GM12892 (cell line): ENCODE measurements at places on chromosomes 3 and 15.

- DNase-seq, result no peak
These were observed 355.5 kb downstream of the LRTM1 start for GRCh38 chr3:54572197-54572895.

- DNase-seq, result no peak
These were observed 301.7 kb downstream of the OXSM start for GRCh38 chr3:26091626-26092025.

GRCh38 chr3:130514681-130515080 lies 2.3 kb upstream of the COL6A6 start:
- no peak for DNase-seq

DNA sequence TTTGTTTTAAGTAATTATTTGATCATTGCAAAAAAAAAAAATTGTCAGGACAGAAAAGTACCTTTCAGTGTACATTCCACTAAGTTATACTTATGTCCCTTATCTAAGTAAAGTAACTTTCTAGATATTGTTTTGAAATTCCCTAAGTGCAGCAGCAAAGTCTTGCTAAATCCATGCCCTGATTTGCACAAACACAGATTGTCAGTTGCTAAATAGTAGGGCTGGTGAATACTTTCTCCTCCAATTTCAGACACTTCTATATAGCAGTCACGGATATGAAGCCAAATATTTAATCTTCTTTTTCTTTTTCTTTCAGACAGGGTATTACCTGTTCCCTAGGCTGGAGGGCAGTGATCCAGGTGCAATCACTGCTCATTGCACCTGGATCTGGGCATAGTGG lies 12.9 kb downstream of the LRRC2 start:
- no peak for DNase-seq

GRCh38 chr3:182879031-182879611 lies 85.8 kb downstream of the ATP11B start:
- no peak for DNase-seq

DNA sequence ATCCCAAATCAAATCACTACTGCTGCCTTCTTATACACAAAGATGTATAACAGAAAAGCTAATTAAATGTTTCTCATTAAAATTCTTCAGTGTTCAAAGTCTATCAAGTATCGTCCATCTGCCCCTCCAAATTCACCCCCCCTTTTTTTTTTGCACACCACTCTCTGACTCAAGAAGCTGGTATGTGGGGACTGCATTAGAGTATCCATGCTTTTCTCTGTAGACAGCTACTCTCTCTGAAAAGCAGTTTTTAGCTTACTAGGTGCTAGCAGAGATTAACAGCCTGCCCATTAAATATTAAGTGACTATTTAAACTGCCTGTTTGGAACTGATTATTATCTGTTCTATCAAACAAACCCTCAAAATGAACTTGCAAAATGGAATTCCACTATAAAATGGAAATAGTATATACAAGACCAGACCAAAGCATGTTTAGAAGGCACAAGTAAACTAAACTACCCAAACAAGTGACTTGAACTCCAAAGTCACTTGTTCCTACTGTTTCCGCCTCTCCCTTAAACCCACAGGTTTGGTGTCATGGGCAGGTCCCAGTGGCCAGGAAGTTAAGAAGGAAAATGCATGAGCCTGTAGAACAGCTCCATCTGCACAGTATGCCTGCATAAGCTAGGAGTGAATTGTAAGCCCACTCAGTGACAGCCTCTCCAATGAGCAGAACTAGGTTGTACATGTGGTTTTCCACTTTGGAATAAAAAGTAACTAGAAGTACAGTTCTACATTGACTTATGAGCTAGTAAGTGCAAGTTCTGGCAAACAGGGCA lies 32.5 kb downstream of the GBE1 start:
- DNase-seq, result no peak

DNA sequence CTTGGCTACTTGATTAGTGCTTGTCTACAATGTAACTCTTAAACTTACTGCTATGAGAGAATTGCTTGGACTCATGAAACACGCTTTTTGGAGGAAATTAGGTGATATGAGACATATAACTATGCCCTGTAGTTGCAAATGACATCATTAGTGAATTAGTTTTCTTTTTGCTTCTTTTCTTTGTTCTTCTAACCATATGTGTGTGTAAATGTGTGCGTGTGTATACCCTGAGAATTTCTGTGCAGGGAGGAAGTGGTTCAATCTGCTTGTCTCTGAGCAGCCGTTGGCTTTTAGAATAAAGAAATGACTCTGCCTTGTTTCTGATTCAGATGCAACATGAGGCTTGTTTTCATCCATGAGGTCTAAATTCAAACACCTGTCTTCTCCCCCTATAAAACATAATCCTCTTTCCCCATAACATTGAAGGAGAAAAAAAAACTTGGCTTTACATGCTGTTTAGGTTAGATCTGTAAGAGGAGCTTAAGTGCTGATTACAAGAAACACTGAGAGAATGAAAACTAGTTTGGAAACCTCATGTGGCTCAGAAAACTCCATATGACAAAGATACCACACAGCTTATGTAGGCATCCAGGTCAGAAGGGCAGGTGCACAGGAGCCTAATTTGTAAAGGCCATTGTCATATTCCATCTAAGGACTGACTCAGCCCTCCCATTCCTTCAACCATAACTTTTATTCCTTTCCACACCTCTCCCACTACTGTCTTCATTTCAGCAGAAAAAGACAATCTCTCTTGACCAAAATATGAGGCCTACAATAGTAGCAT lies 30.5 kb upstream of the BLM start:
- no peak for DNase-seq

GRCh38 chr3:142628801-142629200 lies 32.6 kb downstream of the PLS1 start:
- DNase-seq, result no peak

DNA sequence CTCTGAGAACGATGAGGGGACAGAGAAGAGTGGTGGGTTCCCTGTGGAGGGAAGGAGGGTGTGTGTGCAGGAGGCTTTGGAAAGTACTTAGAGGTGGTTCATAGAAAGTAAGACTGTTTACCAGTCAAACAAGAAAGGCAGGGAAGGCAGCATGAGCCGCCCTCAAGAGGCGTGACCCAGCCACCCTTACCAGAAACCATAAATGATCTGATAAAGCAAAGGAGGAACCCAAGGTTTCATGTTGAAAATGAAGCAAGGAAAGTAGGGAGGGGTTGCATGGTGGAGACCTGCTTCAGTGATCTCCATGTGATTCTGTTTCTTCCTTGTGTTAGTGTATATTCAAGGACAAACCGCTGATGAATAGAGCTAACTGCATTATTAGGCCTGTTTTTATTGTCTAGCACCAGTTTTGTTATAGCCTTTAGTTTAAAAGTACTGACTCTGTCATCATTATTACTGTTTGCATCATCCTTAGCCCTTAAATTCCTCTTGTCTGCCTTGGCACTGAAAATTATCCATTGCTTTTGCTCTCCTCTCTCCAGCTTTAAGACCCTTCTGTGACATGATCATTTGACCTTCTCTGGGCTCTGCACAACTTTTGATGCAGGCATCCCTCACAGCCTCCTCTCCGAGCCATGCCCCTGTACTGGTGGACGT lies 96.1 kb downstream of the STAC start:
- DNase-seq, result no peak

DNA sequence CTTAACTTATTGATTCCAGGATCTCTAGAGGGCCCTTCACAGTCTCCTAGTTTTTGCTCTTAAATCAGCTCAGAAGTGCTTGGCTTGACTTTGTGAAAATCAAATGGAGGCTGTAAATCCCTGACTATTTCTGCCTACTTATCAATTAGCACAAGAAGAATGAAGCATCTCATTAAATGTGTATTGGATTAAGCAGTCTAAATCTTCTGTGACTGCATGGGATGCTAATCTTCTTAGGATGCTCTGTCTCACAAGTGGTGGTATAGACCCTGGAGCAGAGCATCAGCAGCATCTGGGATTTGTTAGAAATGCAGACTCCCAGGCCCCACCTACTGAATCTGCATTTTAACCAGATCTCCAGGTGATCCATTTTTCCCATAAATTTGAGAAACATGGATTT lies 488.7 kb downstream of the AGBL1 start:
- no peak for DNase-seq
